ENCODE measurements at places on chromosomes 3 and 15. TPM values are rescaled to one million over a fixed set of nuclear protein-coding genes. Genes with fewer than 3 reads are reported as not detected.

DNA sequence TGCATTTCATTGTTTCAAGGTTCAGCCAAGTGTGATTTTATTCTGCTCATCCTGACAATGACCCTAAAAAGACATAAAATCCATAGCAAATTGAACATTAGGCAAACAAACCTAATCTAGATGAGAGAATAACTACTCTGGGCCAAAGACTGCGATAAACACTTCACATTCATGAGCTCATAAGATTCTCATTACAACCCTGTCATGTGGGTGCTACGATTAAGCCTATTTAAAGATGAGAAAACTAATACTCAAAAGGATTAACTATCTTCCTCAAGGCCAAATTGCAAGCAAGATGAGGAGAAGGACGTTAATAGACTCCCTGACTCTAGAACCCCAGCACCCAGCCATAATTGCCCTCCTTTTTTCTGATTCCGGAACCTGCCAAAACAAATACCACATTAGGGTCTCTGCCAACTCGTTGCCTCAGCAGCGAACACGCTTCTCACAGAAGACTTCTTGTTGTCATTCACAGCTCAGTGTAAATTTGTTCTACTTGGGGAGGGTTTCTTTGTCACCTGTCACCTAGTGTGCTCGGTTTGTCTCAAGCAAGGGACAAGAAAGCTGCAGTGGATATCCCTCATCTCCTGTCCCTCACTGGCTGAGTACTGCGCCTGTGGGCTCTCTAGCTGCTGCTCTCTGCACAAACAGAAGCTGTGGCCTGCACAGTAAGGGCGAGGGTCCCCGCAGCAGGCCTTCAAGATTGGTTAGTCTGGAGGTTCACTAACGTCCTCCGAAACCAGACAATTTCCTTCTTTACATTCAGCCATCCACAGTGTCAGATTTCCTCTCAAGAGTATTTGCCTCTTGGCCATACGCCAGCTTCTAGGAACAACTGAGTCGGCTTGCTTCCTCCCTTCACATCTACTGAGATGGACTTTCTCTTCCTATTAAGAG, 200.0 kb upstream of the UBE2E2 start:
- no peak for DNase-seq
- no peak overlapping the region for H3K4me3 ChIP-seq
- H3K27me3 ChIP-seq = no peaks in the 10 kb centered on the region
- H3K27ac ChIP-seq = no peak overlapping the region
- H3K4me1 ChIP-seq = peaks cover 10% of the 10 kb centered on the region

- H3K36me3 ChIP-seq = no peaks in the 10 kb centered on the region
- H3K4me3 ChIP-seq = no peak overlapping the region
- H3K27me3 ChIP-seq = no peaks in the 10 kb centered on the region
- DNase-seq = no peak
Observed at GRCh38 chr3:194888916-194889315, 203.2 kb downstream of the FAM43A start.

EPHB3 gene
- total RNA-seq = 4.1 TPM

DNA sequence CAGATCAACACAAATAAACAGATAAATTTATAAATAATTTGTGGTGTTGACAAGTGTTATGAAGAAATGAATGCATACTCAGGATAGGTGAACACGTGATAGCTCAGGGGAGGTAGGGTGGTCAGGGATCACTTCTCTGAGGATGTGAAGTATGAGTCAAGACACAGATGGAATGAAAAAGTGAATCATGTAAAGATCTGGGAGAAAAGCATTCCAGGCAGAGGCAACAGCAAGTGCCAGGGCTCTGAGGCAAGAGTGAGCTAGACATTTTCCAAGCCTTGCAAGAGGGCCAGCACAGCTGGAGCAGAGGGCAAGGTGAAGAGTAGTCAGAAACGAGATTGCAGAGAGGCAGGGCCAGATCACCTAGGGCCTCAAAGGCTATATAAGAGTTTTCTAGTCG, 177.8 kb downstream of the WNT5A start:
- DNase-seq = no peak
- no peaks in the 10 kb centered on the region for H3K27me3 ChIP-seq
- H3K4me3 ChIP-seq = no peak overlapping the region

ZMYND10 gene
- 2.9 TPM for total RNA-seq

DNA sequence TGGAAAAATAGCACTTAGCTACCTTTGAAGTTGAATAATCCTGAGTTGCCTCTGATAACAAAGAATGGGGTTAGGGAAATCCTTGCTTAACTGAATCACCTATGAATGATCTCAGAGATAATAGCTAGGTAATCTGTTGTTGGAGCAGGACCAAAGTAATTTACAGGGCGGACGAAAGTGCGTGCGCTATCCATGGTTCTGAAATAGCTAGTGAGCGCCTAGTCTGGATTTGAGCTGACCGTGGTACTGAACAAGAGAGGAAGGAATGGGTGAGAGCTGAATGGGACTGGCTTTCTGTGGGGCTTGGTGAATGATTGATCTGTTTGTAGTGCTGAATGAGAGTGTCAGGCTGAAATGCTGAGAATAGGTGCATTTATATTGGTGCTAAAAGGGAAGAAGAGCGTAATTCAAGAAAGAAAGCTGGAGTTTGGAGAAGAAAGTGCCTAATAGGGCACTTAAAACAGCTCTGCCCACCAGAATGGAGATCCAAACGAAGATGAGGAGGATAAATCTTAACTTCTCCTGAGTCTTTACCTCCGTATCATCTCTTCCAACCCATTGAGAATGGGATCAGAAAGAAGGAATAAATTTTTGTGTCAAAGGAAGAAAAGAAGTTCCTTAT, 10.1 kb downstream of the SCN10A start:
- no peaks in the 10 kb centered on the region for H3K4me1 ChIP-seq
- H3K27me3 ChIP-seq = no peaks in the 10 kb centered on the region
- no peak overlapping the region for H3K27ac ChIP-seq
- peak; percentile 17 for DNase-seq
- no peak overlapping the region for H3K4me3 ChIP-seq

GP5 gene
- 0.36 TPM for total RNA-seq

- DNase-seq = peak; percentile 43
- H3K27me3 ChIP-seq = peaks cover 3% of the 10 kb centered on the region
- H3K36me3 ChIP-seq = no peaks in the 10 kb centered on the region
- peak overlapping the region; percentile 50 for H3K4me3 ChIP-seq
- peaks cover 6% of the 10 kb centered on the region for H3K4me1 ChIP-seq
- H3K27ac ChIP-seq = no peak overlapping the region
Observed at GRCh38 chr15:72902245-72902918, 118.8 kb upstream of the ADPGK start.

GRCh38 chr3:69129531-69129930, 7.1 kb upstream of the LMOD3 start:
- H3K4me1 ChIP-seq = no peaks in the 10 kb centered on the region
- no peak overlapping the region for H3K27ac ChIP-seq
- no peak for DNase-seq
- no peaks in the 10 kb centered on the region for H3K36me3 ChIP-seq
- H3K27me3 ChIP-seq = peaks cover 12% of the 10 kb centered on the region

GRCh38 chr3:143167969-143168854, 48.6 kb downstream of the CHST2 start:
- H3K36me3 ChIP-seq = no peaks in the 10 kb centered on the region
- H3K4me3 ChIP-seq = no peak overlapping the region
- peaks cover 41% of the 10 kb centered on the region for H3K4me1 ChIP-seq
- no peak overlapping the region for H3K27ac ChIP-seq
- no peak for DNase-seq

GRCh38 chr15:99992611-99993231, 259.5 kb upstream of the LYSMD4 start:
- no peaks in the 10 kb centered on the region for H3K36me3 ChIP-seq
- no peaks in the 10 kb centered on the region for H3K27me3 ChIP-seq
- peak; percentile 42 for DNase-seq
- no peak overlapping the region for H3K27ac ChIP-seq
- no peaks in the 10 kb centered on the region for H3K4me1 ChIP-seq

CP gene
- 0.88 TPM for total RNA-seq

- no peaks in the 10 kb centered on the region for H3K4me1 ChIP-seq
- no peaks in the 10 kb centered on the region for H3K27me3 ChIP-seq
- H3K4me3 ChIP-seq = no peak overlapping the region
- DNase-seq = no peak
- no peaks in the 10 kb centered on the region for H3K36me3 ChIP-seq
Observed at GRCh38 chr15:52186651-52187486, 4.3 kb downstream of the GNB5 start.

DNA sequence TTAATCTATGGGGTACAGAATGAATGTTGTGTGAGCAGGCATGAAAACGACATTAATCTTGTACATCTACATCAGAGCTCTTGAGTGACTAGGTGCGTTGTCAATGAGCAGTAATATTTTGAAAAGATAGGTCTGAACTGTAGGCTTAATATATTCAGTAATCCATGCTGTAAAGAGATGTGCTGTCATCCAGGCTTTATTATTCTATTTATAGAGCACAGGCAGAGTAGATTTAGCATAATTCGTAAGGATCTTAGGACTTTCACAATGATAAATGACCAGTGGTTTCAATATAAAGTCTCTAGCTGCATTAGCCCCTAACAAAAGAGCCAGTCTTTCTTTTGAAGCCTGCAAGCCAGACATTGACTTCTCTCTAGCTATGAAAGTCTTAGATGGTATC, 43.0 kb downstream of the NLGN1 start:
- no peaks in the 10 kb centered on the region for H3K27me3 ChIP-seq
- no peak overlapping the region for H3K4me3 ChIP-seq
- DNase-seq = no peak
- no peaks in the 10 kb centered on the region for H3K4me1 ChIP-seq
- no peaks in the 10 kb centered on the region for H3K36me3 ChIP-seq

GOLGA6D gene
- total RNA-seq = not detected

DNA sequence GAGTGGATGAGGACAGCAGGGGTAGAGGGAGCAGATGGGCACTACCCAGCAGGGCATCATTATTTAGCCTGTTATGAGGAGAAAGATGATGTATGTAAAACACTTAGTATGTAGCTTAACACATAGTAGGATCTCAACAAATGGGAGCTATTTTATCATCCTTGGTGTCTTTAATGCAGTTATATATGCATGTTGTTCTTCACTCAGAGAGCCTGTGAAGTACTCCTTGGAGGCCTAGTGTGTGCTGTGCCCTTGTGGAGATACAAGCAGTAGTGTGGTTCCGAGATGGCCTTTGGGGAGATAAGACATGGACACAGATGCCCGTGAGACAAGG, 124.2 kb downstream of the LIPC start:
- H3K4me3 ChIP-seq = no peak overlapping the region
- peaks cover 21% of the 10 kb centered on the region for H3K27me3 ChIP-seq
- peaks cover 17% of the 10 kb centered on the region for H3K4me1 ChIP-seq

DNA sequence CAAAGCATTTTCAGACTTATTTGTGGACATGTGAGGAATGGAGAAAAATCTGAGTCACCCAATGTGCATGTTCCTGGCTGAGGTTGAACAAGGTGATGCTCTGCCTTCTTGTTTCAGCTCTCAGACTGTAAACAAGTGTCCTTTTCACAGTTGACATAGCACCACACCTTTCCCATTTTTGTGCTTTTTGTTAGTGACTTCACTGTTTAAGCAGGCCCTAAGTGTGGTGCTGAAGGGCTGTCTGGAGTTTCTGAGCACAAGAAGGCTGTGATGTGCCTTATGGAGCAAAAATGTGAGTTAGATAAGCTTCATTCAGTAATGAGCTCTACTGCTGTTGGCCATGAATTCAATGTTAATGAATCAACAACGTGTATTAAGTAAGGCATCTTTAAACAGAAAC, 20.4 kb downstream of the ABI3BP start:
- H3K36me3 ChIP-seq = peaks cover 6% of the 10 kb centered on the region
- H3K27me3 ChIP-seq = no peaks in the 10 kb centered on the region
- DNase-seq = no peak
- no peak overlapping the region for H3K4me3 ChIP-seq
- peak overlapping the region; percentile 22 for H3K27ac ChIP-seq

GRCh38 chr3:121649645-121650044, 11.1 kb downstream of the HCLS1 start:
- no peaks in the 10 kb centered on the region for H3K4me1 ChIP-seq
- DNase-seq = no peak
- no peak overlapping the region for H3K27ac ChIP-seq
- no peaks in the 10 kb centered on the region for H3K27me3 ChIP-seq
- no peak overlapping the region for H3K4me3 ChIP-seq

CMTM8 gene
- 1.4 TPM for total RNA-seq

DNA sequence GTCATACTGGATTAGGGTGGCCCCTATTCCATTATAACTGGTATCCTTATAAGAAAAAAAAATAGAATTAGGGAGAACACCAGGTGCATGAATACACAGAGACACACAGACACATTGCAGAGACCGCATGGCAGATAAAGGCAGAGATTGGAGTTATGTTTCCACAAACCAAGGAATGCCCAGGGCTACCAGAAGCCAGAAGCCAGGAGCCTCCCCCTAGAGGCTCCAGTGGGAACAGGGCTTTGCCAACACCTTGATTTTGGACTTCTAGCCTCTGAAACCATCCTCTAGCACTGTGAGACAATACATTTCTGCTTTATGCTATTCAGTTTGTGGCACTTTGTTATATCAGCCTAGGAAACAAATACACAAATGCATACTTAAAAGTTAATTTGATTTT, 10.4 kb downstream of the GOLM2 start:
- no peak overlapping the region for H3K27ac ChIP-seq
- peak; percentile 27 for DNase-seq
- H3K4me3 ChIP-seq = no peak overlapping the region
- peaks cover 9% of the 10 kb centered on the region for H3K4me1 ChIP-seq
- H3K36me3 ChIP-seq = no peaks in the 10 kb centered on the region
- H3K27me3 ChIP-seq = no peaks in the 10 kb centered on the region

TRPM1 gene
- total RNA-seq = under 0.01 TPM

DNA sequence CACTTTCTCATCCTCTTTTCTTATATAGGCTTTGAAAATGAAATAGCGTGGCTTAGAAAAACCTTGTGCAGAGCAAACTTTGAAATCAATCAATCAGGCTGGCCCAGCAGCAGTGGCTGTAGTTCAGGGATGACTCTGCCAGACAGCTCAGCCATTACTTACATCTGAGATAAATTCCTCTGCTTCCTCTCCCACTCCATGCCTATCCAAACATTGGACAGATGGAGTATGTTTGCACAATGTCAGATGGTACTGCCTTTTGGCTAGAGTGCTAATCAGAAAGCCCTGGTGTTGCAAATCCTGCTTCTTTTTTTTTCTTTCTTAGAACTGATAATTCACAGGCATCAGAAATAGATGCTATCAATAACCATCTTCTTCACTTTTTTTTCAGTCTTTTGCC, 1065.1 kb downstream of the AGBL1 start:
- no peak overlapping the region for H3K27ac ChIP-seq
- DNase-seq = no peak
- H3K36me3 ChIP-seq = no peaks in the 10 kb centered on the region
- no peak overlapping the region for H3K4me3 ChIP-seq
- H3K27me3 ChIP-seq = no peaks in the 10 kb centered on the region

- DNase-seq = peak; percentile 52
- H3K4me1 ChIP-seq = peaks cover 3% of the 10 kb centered on the region
- no peak overlapping the region for H3K4me3 ChIP-seq
Observed at GRCh38 chr3:31412832-31413231, 119.9 kb upstream of the STT3B start.

- no peaks in the 10 kb centered on the region for H3K36me3 ChIP-seq
- H3K27me3 ChIP-seq = no peaks in the 10 kb centered on the region
- no peak overlapping the region for H3K27ac ChIP-seq
- DNase-seq = no peak
- peaks cover 13% of the 10 kb centered on the region for H3K4me1 ChIP-seq
Observed at GRCh38 chr3:58258392-58259055, 20.9 kb downstream of the ABHD6 start.

SERPINI1 gene
- 2.7 TPM for total RNA-seq

All from osteoblast (primary cell).